M059J (cell line): ENCODE measurements at places on chromosomes 1 and 21. TPM values are rescaled to one million over a fixed set of nuclear protein-coding genes. Genes with fewer than 3 reads are reported as not detected.

RCSD1 gene
- 0.15 and 0.81 TPM in 2 replicates for total RNA-seq

- DNase-seq = no peak
Observed at GRCh38 chr1:25064465-25065240, 134.6 kb upstream of the RUNX3 start.

GRCh38 chr1:27015260-27015659 is 2.6 kb upstream of the TENT5B start:
- DNase-seq = no peak

DNA sequence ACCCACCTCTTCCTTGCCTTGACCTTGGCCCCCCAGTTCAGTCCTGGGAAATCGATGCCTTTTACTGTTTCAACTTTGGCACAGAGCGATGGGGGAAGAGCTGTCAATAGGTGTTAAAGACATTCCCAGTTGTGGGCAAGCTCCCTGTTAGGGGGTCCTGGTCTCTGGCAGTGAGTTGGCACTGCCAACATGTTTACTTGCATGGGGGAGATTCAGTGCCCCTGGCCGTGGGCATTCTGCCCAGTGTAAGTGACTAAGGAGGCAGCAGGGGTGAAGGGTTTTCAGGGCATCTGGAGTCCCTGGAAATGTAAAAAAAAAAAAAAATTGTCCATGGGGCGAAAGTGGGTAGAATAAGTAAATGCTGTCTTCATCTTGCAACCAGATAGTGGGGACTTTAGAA is 407.0 kb downstream of the PTPRU start:
- peak; percentile 26 for DNase-seq

- no peak for DNase-seq
Observed at GRCh38 chr1:43442756-43443155, 11.0 kb downstream of the HYI start.

DNA sequence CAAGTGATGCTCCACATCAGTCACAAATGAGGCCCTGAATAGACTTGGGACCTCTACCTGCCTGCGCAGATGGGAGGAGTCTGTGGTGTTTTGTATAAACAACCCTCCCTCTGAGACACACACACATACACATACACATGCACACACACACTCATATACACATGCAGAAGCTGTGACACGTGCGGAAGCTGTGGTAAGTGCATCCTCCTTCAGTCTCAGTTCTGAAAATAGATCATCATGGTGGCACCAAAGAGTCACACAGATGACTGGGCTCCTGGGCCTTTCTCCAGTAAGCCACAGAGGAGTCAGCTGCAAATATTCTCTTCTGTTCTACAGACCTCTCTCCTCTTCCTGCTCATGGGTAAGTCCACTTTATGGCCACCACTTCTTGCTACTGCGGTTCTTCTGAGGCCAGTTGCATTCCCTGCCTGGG is at the start of gene LY9:
Gene LY9 (plus strand): TSS at position 224 of the 433 bp plus-strand sequence. CDS start 14 bp downstream, at position 238.
- no peak for DNase-seq

C1orf94 gene
- total RNA-seq = 3.7 and 4.0 TPM in 2 replicates

OLIG2 gene
- not detected in 2 replicates for total RNA-seq

FCGR1A gene
- total RNA-seq = not detected in 2 replicates

GRCh38 chr1:113782406-113782805 is 23.1 kb upstream of the PHTF1 start:
- no peak for DNase-seq

DNA sequence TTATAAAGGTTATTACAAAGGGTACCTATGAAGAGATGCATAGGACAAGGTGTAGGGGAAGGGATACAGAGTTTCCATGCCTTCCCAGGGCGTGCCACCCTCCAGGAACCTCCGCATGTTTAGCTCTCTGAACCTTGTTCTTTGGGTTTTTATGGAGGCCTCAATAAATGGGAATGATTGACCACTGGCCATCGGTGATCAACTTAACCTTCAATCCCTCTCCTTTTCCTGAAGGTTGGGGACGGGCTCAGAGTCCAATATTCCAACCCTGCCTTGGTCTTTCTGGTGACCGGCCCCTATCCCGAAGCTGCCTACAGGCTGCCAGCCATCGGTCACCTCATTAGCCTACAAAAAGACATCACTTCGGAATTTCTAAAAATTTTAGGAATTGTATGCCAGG is 11.7 kb downstream of the CD244 start:
- DNase-seq = no peak

DNA sequence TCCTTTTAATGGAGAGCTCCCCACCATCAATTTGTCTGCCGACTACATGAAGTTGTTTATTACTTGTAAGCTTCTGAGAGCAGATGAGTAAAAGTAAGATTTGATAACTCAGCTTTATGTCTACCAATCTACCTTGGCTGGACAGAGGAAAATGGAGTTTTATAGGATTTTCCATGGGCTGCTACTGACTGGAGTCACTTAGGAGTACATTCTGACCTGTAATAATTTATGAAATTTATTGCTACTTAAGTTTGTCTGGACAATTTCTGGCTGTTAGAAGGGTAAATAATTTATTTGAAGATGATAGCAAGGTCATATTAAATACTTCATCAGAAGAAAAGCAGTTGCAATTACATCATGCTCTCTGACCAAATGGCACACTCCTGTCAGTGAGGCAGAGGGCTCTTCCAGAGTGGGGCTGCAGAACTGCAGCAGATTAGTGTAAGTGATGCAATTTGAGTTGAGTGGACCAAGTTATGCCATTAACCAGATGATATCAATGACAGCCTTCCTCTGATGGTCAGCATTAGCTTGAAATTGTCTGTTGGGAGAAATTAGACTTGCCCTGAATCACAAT is 736.7 kb upstream of the PTBP2 start:
- DNase-seq = no peak

OR2M3 gene
- total RNA-seq = not detected in 2 replicates

- peak; percentile 99 for DNase-seq
Observed at GRCh38 chr21:38323721-38324531, 67.1 kb downstream of the KCNJ15 start.

DNA sequence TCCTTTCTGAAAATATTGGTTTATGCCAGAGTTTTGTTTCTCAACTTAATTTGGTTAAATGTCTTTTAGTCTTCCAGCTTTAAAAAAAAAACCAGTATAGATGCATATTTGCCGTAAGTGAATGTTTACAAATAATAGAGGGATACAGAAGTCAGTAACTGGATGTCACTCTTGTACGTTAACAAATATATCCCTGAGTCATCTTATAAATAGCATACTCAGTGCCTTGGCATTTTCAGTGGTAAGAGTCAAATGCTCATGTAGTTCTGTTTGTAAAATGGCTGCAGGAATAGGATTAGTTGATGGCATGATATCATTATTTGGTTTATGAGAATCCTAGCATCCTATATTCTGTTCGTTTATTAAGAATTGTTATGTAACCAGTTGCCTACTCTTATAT is 55.4 kb downstream of the SPEN start:
- DNase-seq = peak; percentile 89

GRCh38 chr1:59500950-59501742 is 204.3 kb downstream of the FGGY start:
- DNase-seq = no peak

TINAGL1 gene
- 15.3 and 26.1 TPM in 2 replicates for total RNA-seq

DNA sequence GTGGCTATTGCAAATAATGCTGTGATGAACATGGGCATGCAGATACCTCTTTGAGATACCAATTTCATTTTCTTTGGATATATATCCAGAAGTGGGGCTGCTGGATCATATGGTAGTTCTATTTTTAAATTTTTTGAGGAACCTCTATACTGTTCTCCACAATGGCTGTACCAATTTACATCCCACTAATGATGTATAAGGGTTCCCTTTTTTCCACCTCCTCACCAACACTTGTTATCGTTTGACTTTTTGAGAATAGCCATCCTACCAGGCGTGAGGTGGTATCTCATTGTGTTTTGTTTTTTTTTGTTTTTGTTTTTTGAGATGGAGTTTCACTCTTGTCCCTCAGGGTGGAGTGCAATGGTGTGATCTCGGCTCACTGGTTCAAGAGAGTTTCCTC is 6.6 kb upstream of the NUCKS1 start:
- no peak for DNase-seq

GRCh38 chr1:25118546-25118945 is 113.8 kb downstream of the SYF2 start:
- DNase-seq = no peak

TRABD2B gene
- not detected in 2 replicates for total RNA-seq

GRCh38 chr1:244180256-244180655 is 129.2 kb downstream of the ZBTB18 start:
- DNase-seq = no peak

CRB1 gene
- 0.07 TPM in 1 of 2 replicates, not detected in the other for total RNA-seq

TCEA3 gene
- 0.07 and 0.30 TPM in 2 replicates for total RNA-seq

CATSPER4 gene
- not detected in 2 replicates for total RNA-seq

DNA sequence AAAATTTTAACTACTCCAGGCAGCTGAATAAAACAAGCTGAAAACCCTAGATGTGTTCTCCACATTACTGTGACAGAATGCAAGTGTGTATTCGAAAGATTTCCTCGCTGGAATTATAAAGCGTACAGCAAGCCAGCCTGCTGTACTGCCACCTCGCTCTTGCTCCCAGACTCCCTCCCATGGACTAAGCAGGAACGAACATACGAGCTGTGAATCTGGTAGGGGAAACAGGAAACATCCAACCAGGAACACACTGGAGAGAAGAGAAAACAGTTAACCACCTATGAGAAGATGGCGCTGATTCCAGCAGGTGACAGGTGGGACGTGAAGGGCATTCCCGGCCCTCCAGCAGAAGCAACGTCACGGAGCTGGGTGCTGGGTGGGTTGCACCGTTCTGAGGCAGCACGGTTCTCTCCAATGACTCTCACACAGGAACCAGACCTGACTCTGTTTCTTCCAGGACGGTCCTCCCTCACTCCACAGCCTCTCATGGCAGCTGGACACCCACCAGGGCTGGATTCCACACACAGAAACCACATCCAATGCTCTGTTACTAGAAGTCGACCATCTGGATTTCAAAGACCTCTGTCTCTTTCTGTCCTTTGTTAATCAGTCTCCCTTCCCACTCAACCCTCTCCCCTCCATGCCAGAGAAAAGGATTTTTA is 219.2 kb downstream of the RERE start:
- no peak for DNase-seq

DNA sequence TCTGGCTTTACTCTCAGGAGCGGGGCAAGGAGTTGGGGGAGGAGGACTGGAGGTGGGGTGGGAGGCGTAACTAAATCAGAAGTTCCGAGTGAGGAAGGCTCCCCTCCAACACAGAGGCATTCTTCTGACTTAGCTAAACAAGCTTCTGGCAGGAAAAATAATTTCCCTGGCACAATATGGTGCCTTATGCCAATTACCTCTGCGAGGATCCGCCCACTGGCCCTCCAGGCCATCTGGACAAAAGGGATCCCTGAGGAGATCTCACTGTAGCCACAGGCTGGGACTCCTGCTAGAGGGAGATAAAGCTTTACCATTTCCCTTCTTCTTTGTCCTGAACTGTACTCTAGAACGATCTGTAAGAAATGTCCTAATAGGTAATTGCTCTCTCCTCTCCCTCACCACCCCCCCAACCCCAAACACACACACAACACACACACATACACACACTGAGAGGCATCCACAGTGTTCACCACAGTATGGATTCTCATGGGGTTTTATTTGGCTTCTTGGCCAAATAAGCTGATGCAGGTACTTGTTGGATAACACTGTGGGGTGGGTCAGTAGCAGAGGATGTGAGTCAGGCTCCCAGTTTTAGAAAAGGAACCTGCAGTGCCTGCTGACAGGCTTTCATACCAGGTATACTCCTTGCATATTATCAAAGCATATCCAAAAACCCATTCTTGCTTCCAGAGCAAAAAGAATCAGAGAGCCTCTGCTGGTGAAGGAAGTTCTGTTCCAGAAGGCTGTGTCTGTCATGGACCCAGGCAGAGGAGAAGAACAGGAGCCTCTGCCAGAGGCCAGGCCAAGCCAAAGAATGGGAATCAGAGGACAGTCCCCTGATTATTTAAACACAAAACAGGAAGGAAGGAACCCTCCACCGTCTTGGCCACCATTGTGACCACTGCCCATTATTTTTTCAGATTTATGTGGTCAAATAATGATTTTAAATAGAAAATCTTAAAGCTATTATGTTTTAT is 169.1 kb downstream of the C1orf21 start:
- DNase-seq = no peak

GRCh38 chr1:246063013-246063616 is 444.0 kb downstream of the SMYD3 start:
- DNase-seq = no peak

GRCh38 chr1:206883160-206883559 is 14.1 kb upstream of the IL24 start:
- DNase-seq = no peak

GRCh38 chr1:150976879-150977694 is 2.5 kb upstream of the CERS2 start:
- peak; percentile 98 for DNase-seq

GRCh38 chr1:84918726-84919336 is 25.8 kb upstream of the LPAR3 start:
- no peak for DNase-seq

PLEKHM2 gene
- total RNA-seq = 35.3 and 59.1 TPM in 2 replicates

DNA sequence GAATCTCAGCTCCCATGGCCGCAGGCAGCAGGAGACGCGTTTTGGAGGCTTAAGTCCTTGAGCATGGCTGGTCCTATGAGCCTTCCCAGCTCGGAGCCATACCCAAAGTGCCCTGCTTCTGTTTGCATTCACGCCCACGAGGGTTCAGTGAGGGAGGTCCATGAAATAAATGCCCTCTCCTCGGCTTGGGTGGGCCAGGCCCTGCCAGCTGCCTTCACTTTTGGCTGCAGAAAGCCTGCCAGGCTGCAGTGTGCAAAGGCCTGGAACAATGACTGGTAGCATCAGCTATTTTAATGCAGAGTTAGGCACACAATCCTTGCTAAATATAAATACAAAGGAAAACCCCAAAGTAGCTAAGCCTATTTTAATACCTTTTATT is 49.4 kb downstream of the H3-3A start:
- no peak for DNase-seq

DNA sequence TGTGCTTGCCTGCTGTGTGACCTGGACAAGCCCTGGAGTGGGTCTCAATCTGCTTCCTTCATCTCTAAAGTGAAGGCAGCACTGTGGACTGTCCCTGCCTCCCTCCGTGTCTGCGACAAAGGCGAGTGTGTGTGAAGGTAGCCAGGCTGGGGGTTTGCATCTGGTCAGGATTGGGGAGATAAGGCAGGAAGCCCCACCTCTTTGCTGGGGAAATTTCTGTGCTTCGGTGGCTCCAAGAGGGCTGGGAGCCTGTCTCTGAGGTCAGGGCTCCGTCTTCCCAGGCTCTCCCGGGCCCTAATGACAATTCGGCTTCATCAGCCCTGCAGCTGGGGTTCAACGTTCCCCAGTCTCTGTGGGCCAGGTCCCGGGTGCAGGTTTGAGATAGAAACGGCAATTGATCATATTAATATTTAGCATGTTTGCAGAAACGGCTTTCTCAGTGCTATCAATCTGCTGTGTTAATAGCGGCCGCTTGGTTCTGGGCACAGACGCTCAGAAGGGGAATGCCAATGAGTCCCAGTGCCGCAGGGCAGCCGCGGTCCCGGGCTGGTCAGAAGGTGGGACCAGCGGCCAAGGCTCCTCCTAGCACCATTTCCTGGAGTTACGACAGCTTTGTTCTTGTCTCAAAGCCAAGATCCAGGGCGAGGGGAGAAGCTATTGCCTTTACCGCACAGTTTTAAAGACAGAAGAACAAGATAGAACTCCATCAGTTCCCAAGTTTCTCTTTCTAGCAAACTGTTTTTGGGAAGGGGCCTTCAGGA is 105.7 kb downstream of the PRDM16 start:
- peak; percentile 63 for DNase-seq

- DNase-seq = no peak
Observed at GRCh38 chr1:201016943-201017827, 6.3 kb downstream of the KIF21B start.

ERG gene
- total RNA-seq = 0.10 TPM in 1 of 2 replicates, not detected in the other

RORC gene
- 0.44 TPM in 1 of 2 replicates, not detected in the other for total RNA-seq

NASP gene
- total RNA-seq = 104 and 120 TPM in 2 replicates
